ENCODE measurements at places on chromosomes 12 and 14.

- DNase-seq = no peak
Observed at GRCh38 chr12:8157484-8158198, 826 bp downstream of the ZNF705A start.

DNA sequence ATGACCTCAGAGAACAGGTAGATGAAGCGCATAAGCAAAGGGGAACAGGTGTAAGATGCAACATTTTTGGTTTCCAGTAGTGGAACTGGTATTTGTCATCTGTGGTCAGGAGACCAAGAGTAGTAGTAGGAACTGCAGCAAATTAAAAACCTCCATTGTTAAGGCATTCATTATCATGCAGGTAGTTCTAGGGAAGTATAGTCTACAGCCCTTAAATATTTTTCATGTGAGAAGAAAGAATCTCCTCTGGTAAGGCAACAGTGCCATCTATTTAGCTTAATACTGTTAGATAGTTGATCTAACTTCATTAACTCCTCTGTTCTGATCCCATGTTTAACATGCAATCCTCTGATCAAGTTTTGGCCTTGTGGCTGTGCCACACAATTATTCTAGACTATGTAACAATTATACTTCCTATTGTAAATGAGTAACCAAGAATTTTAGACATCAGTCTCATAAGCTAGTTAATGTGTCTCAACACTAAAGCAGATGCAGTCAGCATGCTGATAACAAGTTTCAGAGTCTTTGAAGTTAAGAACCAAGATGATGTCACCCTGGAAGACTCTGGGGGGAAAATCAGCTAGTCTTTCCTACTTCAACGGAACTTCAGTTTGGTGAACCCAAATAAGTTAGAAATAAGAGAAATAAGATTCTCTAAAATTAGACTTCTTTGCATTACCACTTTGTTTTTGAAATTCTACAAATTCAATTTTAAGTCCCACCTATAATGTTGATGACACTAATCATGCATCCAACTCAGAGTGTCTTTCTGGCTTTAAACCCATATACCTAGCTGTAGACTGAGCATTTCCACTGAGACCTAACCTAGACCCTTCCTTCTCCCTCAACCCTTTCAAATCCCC lies 70.9 kb downstream of the STXBP6 start:
- DNase-seq = no peak

DNA sequence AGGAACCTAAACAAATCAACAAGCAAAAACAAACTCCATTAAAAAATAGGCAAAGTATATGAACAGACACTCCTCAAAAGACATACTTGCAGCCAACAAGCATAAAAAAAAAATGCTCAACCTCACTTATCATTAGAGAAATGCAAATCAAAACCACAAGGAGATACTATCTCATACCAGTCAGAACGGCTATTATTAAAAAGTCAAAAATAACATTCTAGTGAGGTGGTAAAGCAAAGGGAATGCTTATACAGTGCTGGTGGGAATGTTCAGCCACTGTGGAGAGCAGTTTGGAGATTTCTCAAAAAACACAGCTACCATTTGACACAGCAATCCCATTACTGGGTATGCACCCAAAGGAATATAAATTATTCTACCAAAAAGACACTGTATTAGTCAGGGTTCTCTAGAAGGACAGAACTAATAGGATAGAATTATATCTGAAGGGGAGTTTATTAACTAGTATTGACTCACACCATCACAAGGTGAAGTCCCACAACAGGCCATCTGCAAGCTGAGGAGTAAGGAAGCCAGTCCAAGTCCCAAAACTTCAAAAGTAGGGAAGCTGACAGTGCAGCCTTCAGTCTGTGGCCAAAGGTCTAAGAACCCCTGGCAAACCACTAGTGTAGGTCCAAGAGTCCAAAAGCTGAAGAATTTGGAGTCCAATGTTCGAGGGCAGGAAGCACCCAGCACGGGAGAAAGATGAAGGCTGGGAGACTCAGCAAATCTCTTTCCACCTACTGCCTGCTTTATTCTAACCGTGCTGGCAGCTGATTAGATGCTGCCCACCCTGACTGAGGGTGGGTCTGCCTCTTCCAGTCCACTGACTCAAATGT lies 101.6 kb upstream of the KRAS start:
- no peak for DNase-seq

- peak; percentile 98 for DNase-seq
Observed at GRCh38 chr12:124745891-124746570, 117.6 kb downstream of the SCARB1 start.

GRCh38 chr14:100850841-100851585 lies 25.1 kb downstream of the MEG3 start:
- peak; percentile 65 for DNase-seq

DNA sequence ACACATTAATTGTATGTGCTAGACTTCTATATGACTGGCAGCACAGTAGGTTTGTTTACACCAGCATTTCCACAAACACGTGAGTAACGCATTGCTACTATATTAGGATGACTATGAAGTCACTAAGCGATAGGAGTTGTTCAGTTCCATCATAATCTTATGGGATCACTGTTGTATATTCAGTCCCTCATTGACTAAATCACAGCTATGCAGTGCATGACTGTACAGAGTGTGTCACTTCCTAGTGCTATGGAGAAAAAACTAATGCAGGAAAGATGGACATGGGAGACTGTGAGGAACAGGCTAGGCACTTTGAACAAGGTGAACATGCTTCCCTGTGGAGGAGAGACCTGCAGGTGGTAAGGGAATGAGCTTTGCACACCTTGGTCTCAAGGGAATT lies 259.8 kb downstream of the NUAK1 start:
- no peak for DNase-seq

- DNase-seq = no peak
Observed at GRCh38 chr14:95891742-95892141, 15.1 kb downstream of the TUNAR start.

All from right cardiac atrium (tissue), 5 donors.